ENCODE measurements at places on chromosomes 3 and 15.

DNA sequence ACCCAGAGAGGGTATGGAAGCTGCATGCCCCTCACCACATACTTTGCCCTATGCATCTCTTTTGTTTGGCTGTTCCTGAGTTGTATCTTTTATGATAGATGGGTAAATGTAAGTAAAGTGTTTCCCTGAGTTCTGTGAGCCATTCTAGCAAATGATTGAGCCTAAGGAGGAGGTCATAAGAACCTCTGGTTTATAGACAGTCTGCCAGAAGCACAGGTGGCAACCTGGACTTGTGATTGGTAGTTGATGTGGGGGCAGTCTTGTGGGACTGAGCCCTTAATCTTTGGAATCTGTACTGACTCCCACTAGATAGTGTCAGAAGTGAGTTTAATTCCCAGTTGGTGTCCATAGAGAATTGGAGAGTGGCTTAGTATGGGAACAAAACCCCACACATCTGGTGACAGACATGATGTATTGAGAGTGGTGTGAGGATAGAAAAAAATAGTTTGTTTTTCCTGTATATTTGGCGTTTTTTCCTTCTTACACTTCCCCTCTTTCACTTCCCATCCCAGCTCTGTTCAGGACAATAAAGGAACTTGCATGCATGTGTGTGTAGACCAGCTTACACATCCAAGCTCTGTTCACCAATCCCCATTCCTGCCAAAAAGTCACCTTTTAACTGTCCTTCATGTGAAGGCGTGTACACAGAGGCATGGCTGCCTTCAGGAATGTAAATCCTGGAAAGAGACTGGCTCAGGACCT lies 38.1 kb upstream of the SPPL2A start:
- no peak for DNase-seq

- DNase-seq, result no peak
These were observed 48.7 kb downstream of the PRKAR2A start for GRCh38 chr3:48798998-48799397.

- DNase-seq, result no peak
These were observed 27.6 kb upstream of the ADAMTS9 start for GRCh38 chr3:64715211-64715982.

DNA sequence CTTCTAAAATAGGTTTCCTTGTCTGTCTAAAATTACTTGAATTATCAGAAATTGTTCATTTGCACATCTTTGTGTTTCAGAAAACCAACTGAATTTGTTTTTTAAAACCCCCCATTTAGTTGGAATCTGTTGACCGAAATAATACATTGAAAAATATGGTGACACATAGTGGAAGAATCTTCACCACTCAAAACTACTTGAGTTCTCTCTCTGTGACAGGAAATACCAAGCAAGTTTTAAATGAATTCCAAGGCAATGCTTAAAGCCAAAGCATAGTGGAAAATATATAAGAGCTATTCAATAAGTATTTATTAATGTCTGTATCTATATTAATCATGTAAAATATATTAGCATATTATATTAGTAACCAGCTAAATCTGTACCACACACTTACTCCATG lies 224.9 kb upstream of the COL8A1 start:
- peak; percentile 64 for DNase-seq

DNA sequence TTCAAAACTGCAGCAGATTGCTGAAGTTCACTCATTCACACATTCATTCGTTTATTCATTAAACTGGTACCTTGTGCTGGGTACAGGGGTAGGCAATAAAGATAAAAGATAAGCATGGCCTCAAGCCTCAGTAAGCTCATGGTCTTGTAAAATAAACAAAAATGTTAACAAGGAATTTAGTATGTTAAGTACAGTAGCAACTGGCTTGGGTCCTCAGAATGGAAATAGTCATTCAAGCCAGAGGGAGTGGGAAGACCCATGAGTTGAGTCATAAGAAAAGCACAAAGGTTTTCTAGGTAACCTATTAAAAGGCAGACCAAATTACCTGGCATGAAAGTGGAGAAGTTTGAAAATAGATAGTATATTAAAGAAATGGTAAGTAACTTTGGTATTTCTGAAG lies 163.3 kb downstream of the CDIN1 start:
- no peak for DNase-seq

- DNase-seq, result no peak
These were observed 187.7 kb downstream of the THSD4 start for GRCh38 chr15:71302861-71303410.

- no peak for DNase-seq
These were observed 23.3 kb upstream of the ATP1B3 start for GRCh38 chr3:141853081-141853601.

DNA sequence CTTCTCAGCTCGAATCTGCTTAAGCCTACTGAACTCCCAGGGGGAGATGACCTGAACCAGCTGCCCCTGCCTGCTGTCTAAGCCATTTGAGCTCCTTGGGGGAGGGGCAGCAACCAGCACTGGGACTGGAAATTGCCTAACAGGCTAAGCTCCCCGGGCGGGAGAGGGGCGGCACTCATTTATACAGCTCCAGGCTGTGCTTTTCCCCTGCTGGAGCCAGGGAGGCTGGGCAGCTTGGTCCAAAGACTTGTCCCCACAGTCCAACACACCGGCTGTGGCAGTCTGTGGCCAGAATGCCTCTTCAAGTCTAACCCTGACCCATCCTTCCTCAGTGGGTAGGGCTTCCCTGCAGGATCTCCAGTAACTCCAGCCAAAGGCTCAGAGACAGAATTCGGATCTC lies 1241.5 kb downstream of the ROBO2 start:
- DNase-seq, result no peak

DNA sequence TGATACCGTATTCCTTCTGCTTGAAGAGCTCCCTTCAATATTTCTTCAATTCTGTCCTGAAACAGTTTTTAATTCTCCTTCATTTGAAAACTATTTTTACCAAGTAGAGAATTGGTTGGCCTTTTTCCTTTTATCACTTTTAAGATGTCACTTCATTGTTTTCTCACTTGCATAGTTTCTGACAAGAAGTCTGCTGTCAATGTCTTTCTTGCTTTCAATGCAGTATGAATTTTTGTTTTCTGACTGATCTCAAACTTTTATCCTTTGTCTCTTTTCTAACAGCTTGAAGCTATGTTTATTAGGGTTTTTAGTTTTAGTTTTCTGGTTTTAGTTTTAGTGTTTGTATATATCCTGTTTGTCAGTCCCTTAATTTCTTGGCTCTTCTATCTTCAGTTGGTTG lies 364.8 kb upstream of the TPRG1 start:
- peak; percentile 27 for DNase-seq

DNA sequence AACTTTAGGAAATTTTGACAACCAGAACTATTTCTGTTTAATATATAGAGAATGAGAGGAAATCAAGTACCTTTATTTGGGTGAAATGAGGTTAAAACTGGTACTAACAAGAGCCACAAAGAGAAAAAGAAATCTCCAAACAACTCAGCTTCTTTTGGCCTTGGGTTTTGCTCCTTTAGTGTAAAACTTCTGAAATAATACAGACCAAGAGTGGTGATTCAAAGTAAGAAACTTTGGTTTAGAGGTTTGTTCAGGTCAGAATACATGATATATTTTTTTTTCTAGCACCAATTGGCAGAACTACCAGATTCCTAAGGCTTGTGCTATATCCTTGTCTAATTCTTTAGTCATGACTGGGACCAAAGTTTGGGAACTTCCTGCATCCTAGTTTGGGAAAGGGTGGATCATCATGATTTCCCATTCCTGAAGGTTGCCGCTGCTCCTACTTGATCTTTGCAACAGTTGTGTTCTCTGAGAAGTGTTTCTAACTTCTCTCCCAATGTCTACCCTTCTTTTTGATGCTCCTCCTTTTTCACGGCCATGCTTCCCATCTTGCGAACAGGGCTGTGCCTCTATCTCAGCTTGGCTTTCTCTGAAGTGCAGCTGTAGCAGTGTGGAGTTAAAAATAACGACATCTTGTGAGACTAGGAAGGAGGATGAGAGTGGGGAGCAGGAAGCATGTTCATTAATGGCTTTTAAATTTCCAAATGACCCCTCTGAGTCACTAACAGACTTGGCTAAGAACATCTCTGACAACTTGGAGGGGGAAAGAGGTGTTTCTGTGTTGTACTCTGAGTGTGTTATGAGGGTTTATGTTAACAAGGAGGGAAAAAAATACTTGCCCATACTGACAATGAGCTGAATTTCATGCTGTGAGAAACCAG lies 87.7 kb downstream of the KCNAB1 start:
- peak; percentile 84 for DNase-seq

DNA sequence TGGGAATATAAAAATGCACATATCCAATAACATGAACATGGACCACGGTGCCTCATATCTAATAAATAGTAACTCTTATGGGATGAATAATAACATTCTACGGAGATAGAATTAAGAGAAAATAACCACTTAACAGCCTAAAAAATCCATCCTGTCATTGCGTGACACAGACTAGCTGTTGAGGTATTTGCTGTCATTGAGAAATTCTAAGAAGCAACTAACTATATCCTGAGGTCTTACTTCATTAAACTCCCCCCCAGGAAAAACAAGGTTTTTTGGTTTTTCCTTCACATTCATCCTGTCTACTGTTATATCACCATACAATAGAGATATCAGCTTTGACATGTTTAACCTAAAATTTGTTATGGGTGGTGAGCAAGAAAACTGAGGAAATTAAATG lies 14.3 kb downstream of the CEP152 start:
- DNase-seq, result peak; percentile 36

- DNase-seq, result peak; percentile 7
These were observed 19.1 kb downstream of the HSPBAP1 start for GRCh38 chr3:122774564-122774963.

GRCh38 chr15:53564647-53565046 lies 194.8 kb downstream of the WDR72 start:
- DNase-seq, result no peak

- DNase-seq, result no peak
These were observed 35.4 kb upstream of the RAB6B start for GRCh38 chr3:133931084-133931483.

GRCh38 chr15:27842526-27842925 lies 256.6 kb downstream of the OCA2 start:
- peak; percentile 37 for DNase-seq

- DNase-seq, result no peak
These were observed 683.3 kb upstream of the CADM2 start for GRCh38 chr3:84275532-84275931.

- DNase-seq, result no peak
These were observed 64.0 kb upstream of the RASGRF1 start for GRCh38 chr15:79154483-79155135.

DNA sequence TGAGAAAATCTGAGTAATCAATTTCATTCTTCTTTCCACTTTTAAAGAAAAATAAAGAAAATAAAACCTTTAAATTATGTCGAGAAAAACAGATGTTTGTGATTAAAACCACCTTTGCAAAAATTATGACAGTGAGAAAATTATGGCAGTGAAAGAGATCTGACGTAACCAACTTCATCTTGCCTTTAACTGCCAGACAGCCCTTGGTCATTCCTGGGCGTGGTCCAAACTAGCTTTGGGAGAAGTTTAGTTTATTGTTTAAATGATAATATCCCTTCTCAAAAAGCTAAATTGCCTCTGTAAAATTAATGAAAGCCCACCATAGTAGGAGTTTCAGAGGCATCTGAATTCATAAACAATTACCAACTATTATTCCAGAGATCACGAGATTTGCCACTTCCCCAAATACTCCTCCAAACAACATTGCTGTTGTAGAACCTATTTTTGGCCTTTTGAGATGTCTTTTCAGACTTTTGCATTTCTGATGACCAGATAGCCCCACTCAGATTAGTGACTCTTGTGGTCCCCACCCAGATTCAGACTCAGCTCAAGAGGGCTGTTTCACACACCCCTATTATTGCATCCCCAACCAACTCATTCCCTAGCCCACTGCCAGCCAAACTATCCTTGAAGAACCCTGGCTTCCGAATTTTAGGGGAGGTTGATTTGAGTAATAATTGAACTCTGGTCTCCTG lies 664.4 kb upstream of the CBLB start:
- DNase-seq, result peak; percentile 42

- no peak for DNase-seq
These were observed 18.3 kb downstream of the RTF1 start for GRCh38 chr15:41435037-41435786.

DNA sequence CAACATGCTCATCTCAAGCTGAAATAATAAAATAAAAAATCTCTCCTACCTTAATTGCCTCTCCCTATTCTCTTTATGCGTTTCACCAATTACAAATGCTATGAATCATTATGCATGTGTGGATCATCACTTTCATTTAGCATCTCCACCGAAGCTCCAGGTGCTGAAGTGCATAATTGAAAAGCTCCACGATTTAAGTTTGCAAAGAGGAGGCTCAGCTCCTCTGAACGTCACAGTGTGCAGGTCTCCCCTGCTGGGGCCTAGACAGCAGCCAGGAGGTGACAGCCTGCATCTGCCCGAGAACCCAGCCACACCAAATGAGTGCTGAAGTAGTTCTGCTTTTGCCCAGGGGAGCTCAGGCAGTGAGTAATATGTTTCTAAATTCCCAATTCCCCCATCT lies 60.5 kb upstream of the GLCE start:
- DNase-seq, result no peak

DNA sequence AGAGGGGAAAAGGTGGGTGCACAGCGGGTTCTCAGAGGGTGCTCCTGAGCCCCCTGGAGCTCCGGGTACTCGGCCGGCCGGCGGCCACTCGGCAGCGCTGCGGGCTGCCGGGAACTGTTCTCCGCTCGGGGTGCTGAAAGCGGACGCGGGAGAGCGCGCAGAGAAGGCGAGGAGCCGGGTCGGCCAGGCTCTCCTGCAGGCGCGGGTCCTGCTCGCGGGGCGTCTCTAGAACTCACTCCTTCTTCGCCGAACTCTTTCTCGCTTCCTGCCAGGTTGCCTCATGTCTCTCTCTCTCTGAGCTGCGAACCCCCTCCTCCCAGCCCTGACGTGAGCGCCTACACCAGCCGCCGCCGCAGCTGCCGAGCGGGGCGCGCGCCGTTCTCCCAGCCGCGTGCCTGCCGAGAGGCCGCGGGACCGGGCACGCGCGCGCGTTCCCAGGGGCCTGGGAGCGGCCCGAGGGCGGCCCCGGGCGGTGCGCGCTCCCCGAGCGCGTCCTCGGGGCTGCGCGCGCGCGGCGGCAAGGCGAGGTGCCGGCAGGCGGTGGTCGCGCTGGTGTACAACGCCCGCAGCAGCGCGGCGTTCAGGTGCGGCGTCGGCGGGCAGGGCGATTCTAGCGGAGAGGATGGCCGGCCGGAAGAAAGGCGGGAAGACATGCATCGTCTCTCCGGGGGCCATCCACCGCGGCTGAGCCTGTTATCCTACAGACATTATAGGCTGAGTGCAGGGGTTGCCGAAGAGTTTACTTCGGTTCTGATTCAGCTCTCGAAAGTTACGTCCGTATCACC lies at the start of gene PEX5L:
PEX5L (minus strand) TSS at position 267 of the 785 bp plus-strand sequence. CDS start 338 bp downstream, outside the sequence.
- peak; percentile 13 for DNase-seq

GRCh38 chr3:37588758-37589157 lies 272.9 kb upstream of the CTDSPL start:
- no peak for DNase-seq
